ENCODE measurements at places on chromosomes 3 and 15.
A peak's percentile ranks its signal among the peaks of the same experiment; 100 is the strongest.

GRCh38 chr3:61561374-61562041, at the start of gene PTPRG:
Gene PTPRG (plus strand): TSS chr3:61561571. CDS start chr3:61562288, 717 bp downstream.
- no peak for DNase-seq

- DNase-seq, result no peak
Measured at GRCh38 chr15:42191610-42192346, 16.3 kb downstream of the VPS39 start.

- no peak for DNase-seq
Measured at GRCh38 chr15:30033763-30034162, 49.0 kb upstream of the GOLGA8J start.

- no peak for DNase-seq
Measured at GRCh38 chr3:196274585-196274984, 12.9 kb downstream of the PCYT1A start.

GRCh38 chr3:105527949-105528348, 161.2 kb downstream of the ALCAM start:
- DNase-seq, result peak; percentile 92

- no peak for DNase-seq
Measured at GRCh38 chr15:57060799-57061198, 142.4 kb downstream of the TCF12 start.

All from SHP77 (cell line).